ENCODE measurements at places on chromosomes 7 and 10.

GRCh38 chr7:3431306-3431705 lies 130.3 kb downstream of the SDK1 start:
- DNase-seq = no peak

GRCh38 chr7:115869801-115870200 lies 160.8 kb downstream of the TFEC start:
- no peak for DNase-seq

DNA sequence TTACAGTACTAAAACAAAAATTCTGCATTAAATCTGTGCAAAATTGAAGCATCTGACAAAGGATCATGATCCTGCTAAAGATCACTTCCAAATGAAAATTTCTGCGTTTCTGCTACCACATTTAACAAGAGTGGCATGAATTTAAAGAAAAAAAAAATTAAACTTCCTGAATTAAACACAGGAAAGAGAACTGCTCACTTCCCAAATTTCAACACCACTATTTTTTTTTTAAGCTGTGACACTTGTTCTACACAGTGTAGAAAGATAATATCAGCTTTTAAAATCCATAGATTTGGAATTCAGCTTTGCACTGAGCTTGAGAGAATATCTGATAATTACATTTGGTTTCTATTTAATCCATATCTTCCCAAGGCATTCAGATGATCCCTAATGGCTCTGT lies 73.6 kb downstream of the EPC1 start:
- DNase-seq = no peak

DNA sequence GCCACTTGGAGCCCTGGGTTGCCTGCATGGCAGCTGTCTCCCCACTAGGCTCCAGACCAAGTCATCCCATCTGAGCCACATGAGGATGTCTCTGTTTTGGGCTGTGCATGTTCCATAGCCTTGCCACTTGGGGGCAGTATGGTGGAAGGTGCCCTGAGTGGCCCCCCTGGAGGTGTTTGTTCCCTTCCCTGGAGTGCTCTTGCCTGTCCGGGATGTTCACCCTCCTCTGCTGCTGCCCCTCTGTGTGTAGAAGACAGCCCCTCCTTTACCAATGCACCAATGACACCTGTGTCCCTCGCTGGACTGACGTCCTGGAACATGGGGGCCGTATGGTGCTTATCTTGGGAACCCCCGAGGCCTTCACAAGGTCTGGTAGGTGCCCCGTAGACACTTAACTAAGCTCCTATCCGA lies 100.2 kb downstream of the ACTR3B start:
- DNase-seq = no peak

DNA sequence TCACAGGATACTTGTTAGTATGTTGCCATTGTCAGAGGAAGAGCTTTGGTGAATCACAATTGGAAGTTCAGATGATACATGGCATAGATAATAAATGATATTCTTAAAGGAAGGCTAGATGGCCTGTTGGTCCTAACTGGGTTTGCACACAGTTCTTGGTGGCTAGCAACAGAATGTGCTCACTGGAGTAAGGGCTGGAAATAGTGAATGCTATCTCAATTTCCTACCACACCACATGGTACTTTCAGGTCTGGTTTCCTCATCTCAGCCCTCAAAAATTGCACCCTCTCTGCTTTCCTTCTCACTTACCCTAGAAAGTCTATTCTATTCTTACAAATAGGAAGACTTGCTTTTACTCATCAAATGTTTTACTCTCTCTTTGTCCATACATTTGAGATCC lies 622.5 kb downstream of the ANKRD7 start:
- DNase-seq = no peak

DNA sequence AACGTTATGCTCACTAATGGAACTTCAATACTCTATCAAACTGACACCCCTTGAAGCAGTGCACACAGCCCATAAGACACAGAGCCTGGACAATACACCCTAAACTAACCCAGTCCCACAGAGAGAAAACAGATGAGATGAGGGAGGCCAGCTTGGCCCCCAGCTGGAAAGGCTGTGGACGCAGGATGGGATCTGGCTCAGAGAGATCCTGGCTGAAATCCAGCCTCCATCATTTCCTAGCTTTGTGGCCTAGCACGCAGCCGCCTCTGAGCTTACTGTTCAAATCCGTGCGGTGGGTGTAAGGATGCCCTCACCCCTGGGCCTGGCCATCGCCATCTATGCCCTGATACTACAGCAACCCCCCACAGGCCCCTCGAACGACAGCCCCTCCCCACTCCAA lies 32.7 kb downstream of the SNX8 start:
- DNase-seq = no peak

DNA sequence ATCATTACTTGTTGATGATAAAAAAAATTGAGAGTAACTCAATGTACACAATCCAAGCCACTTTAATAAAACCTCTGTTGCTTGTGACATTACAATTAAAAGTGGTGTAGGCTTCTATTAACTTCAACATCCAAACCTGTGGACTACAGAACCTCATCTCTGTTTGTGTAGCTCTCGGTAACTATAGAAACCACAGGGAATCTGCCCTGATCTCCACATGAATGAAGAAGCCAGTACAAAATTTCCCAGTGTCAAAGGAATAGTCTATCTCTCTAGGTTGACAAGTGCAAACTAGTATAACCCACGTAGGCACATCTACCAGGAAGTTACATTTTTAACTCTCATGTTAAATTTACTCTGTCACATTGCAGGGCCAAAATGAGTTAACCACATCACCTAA lies 204.3 kb downstream of the CHCHD3 start:
- DNase-seq = no peak

DNA sequence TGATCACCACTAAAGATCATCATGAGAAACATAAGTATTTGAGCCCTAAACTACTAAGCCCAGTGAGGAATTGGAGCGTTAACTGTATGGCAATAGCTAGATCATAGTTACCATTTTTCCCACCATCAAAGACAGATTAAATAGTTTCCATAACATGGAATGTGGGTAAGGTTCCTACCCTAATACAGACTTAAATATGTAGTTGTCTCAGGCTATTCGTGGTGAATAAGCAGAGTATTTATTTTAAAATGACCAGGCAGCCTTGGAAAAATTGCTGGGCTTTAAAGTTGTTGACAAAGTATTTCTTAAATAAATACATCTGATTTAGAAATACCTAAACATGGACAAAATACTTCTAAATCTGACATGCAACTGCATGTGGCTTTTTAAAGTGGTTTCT lies 106.8 kb downstream of the NT5C2 start:
- no peak for DNase-seq

- DNase-seq = peak; percentile 29
Observed at GRCh38 chr10:125056161-125057132, 103.9 kb downstream of the CTBP2 start.

DNA sequence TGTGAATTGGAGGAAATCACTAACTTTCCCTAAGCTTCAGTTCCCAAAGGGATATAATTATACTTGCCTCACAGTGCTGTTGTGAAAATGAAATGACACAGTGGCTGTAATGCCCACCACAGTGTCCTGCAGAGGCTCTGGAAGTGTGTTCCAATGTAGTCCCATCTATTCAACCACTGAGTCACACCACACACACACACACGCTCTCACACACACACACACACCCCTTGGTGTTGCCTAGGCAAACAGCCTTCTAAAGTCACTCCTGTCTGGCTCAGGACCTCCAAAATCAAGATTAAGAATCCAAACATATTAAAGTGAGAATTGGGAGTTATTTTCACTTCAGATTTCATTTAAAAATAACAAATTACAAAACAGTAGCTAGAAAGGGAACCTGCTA lies 73.3 kb downstream of the NRCAM start:
- no peak for DNase-seq

GRCh38 chr7:15867441-15867840 lies 181.0 kb upstream of the MEOX2 start:
- DNase-seq = no peak
